ENCODE measurements at places on chromosomes 16 and 17. TPM values are rescaled to one million over a fixed set of nuclear protein-coding genes. Genes with fewer than 3 reads are reported as not detected.

DNA sequence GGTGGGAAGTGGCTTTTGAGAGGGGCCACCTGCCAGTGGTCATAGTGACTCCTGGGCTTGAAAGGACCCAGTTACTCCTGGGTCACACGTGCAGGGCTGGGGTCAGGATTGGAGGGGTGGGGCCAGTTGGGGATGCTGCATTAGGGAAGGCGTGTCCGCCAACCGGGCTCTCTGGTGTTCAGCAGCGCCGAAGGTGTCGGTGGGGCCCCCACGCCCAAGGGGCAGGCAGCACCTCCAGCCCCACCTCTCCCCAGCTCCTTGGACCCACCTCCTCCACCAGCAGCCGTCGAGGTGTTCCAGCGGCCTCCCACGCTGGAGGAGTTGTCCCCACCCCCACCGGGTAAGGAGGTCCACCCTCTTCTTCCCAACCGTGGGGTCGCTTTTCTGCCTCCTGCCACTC lies 9.5 kb downstream of the ABI3 start:
- no peak for DNase-seq

DNA sequence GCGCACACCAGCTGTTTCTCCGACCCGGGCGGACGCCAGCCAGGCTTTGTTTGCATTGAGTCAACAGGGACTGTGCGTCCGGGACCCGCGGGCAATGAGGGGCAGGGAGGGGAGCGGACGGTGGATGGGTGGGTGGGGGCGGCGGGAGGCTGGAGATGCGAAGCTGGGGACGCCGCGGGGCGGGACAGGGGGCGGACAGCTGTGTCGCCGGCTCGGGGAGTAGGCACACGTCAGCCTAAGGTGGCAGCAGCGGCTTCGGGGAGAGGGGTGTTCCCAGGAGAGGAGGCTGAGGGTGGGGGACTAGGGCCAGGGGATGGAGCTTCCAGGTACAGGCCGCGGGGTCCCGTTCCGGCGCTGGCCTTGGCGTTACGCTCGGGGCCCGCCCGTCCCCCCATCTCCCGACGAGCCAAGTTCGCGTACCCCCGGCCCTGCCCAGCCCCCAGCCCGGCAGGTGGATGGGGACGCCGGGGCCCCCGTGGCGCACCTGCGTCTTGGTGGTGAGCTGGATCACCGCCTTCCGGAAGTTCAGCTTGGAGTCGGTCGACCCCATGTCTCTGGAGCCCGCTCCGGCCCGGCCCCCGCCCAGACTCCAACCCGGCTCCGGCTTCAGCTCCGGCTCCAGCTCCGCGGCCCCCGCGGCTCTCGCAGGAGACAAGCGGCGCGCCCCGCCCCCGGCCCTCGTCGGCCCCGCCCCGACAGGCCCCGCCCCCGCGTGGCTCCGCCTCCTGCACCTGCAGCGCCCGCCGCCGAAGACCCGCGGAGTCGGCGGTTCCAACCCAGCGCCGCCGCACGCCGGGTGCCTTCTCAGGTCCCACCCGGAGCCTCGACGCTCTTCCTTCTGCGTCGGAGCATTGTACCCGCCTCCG lies at the start of gene HID1:
Gene HID1, minus strand, starts transcription at position 653 of the 866 bp plus-strand sequence. Its CDS starts 103 bp downstream, at position 550.
- DNase-seq, result peak; percentile 78

GRCh38 chr17:15257796-15258512 lies 7.2 kb downstream of the PMP22 start:
- DNase-seq, result no peak

DNA sequence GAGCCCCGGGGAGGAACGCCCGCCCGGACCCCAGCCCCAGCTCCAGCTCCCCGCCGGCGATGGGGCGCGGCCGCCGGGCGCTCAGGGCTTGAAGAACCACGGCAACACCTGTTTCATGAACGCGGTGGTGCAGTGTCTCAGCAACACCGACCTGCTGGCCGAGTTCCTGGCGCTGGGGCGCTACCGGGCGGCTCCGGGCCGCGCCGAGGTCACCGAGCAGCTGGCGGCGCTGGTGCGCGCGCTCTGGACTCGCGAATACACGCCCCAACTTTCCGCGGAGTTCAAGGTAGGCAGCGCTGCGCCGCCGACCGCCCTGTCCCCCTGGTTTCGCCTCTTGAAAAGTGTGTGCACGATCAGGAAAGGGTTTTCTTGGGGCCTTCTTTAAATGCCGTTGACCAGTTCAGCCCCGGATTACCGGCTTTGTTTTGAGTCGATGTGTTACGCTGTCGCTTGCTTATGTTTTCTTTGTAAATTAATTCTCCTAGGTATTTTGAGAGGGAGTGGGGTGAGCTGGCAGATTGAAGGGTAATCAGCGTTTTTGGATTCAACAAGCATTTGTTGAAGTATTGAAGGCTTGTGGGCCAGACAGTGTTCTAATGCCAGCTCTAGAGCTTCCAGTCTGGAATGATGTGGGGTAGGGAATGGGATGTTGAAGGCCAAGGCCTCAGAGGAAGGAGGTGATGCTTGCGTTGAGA lies 681 bp downstream of the USP43 start:
- DNase-seq, result peak; percentile 49

DNA sequence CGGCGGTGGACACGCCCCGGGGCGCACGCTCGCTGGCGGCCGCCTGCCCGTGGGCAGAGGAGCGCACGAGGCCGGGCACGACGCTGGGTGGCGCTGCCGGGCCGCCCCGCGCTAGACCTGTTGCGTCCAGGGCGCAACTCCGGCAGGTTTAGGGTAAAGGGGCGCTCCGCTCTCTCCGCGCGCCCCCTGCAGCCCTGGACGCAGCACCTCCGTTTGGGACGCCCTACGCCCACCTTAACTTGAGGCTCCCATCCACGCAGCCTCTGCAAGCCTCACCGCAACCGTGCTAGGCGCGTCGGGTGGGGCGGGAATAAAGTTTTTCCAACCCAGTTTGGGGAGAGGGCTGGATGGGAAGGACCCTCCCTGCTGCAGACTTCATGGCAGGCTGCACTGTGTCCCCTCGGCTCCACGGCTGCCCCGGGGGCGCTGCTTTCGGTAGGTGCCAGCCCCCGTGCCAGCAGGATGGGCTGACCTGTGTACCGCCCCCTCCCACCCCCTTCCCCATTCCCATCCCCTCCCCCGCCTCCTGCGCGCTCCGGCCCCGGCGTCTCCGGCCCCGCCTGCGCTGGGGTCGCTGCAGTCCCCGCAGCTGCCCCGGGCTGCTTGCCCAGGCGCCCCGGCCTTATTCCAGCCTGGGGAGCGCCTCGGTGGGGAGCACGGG lies at the start of gene SYT17:
Gene SYT17, plus strand, starts transcription at position 531 of the 661 bp plus-strand sequence. CDS start 407 bp downstream, outside the sequence.
- peak; percentile 84 for DNase-seq

DNA sequence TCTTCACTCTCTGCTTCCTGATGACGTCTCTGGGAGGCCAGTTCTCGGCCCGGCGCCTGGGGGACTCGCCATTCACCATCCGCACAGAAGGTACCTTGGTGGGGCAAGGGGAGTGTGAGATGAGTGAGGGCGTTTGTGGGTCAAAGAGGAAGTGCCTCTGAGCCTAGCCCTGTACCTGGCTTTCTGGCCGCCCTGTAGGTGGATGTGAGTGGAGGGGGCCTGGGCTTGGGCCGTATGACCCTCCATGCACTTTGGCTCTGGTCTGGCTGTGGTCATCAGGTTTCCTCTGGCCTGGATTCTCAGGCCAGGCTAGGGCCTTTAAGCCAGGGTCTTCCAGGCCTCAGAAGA lies 4.6 kb downstream of the MGAT5B start:
- no peak for DNase-seq

- no peak for DNase-seq
Observed at GRCh38 chr16:69371564-69371963, 14.2 kb downstream of the TERF2 start.

GRCh38 chr17:43479948-43480347 lies 3.8 kb upstream of the DHX8 start:
- DNase-seq, result no peak

GRCh38 chr17:73163043-73163442 lies 1.8 kb upstream of the SSTR2 start:
- DNase-seq, result no peak

DNA sequence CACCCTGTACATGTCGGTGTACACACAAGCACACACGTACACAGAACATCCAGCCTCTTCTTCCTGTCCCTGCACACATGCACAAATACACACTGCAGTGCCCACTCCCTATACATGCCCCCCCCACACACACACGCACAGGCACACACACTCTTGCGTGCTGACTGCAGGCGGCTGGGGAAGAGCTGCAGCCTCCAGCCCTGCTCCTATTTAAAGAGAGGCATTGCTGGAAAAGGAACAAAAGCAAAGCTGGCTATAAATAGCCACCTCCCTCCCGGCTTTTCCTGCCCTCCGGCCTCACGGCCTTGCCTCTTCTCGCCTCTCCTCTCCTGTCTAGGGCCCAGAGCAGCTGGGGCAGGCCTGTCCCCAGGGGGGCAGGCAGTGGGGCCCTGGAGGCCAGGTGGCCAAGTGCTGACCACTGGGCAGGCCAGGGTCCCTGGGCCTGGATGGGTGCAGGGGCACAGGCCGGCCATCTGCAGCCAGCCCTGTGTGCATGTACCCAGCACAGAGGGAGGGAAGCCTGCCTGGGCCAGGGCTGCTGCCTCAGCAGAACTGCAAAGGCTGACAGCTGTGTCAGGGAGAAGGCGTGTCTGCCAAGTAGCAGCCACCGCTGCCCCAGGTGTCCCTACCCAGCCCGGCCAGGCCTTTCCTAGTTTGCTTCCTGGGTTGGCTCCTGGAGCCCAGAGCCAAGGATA lies 25.4 kb downstream of the RTN4RL1 start:
- DNase-seq, result peak; percentile 73

Gene RAMP2
- 39.3 TPM for total RNA-seq

Gene STAC2
- total RNA-seq, result 0.62 TPM

Gene SCN4A
- total RNA-seq, result 0.32 TPM

All from left ventricle myocardium superior (tissue), 1 donor.